ENCODE measurements at places on chromosomes 6 and 20.
A peak's percentile ranks its signal among the peaks of the same experiment; 100 is the strongest.

- DNase-seq = no peak
Measured at GRCh38 chr6:101276066-101276465, 117.4 kb upstream of the GRIK2 start.

DNA sequence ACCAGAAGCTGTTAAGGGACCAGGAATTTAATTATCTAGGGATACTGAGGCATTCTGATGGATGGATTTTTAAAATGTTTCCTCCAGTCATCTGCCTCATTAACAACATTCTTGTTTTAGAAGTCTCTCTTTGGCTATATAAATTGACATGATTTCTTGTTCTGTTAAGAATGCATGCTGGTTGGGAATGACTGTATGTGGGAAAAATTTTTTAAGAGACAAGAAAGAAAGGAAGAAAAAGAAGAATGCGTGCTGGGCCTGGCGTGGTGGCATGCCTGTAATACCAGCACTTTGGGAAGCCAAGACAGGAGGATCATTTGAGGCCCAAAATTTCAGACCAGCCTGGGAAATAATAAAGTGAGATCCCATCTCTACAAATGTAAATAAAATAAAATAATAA is 203.6 kb downstream of the GJA1 start:
- DNase-seq = no peak

DNA sequence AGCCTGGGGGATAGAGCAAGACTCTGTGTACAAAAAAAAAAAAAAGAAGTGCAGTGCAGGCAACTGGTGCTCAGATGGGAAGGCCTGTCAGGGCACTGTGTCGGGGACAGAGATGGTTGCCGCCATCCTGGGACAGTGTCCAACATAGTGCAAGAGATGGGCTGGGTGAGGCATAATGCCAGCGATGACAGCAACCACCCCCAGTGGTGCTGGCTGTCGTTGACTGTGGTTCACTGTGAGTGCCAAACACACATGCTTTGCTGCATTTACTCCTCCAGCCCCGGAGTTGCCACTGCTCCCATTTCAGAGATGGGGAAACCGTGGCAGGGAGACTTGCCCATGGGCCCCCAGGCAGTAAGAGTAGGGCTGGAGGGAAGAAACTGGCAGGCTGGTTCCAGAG is 5.2 kb upstream of the C20orf203 start:
- no peak for DNase-seq

DNA sequence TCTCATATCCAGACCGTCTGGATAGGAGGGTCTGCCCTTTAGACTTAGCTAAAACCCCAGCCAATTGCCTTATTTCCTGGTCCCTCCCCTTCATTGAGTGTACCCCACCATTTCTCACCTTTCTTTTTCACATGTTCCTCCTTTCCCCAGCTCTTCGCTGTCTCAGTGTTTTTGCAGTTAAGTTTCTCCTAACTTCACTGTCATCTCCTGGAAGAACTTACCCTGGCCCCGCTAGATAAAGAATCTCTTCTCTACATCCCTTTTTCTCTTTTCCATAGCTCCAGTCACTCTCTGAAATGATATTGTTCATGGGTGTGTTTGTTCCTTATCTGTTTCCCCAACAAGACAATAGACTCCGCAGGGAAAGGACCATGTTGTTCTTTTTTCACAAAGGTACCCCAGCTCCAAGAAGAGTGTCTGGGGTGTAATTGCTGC is 208.8 kb downstream of the TSHZ2 start:
- DNase-seq = no peak

DNA sequence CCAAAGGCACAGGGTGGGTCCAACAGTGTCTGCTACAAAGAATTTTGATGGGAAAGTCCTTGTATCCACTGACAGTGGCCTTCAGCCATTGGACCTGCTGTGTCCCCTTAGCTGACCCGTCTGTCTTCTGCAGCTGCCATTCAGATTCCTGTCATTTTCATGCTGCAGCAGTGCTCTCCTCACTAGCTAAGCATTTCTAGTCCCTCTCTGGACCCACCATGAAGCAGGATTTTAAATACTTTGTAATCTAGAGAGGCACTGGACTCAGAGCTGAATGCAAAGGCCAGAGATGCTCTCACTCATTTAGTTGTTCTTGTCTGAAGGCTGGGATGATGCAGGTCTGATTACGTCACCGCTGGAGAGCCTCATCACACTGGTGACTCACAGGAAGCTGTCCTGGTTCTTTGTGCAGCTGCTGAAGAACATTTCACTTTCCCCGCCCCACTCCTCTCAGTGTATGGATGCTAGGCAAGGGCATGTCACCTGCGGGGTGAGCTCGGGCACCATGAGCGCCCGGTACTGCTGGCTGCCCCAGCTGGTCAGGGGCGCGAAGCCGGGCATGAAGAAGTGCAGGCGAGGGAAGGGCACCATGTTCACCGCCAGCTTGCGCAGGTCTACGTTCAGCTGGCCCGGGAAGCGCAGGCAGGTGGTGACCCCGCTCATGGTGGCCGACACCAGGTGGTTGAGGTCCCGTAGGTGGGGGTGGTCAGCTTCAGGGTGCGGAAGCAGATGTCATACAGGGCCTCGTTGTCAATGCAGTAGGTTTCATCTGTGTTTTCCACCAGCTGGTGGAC is 19.4 kb upstream of the TUBB2A start:
- DNase-seq = peak; percentile 85

- no peak for DNase-seq
Measured at GRCh38 chr20:63518351-63518861, 2.2 kb upstream of the PPDPF start.

GRCh38 chr6:20211941-20212391 is 303 bp downstream of the MBOAT1 start:
- no peak for DNase-seq

DNA sequence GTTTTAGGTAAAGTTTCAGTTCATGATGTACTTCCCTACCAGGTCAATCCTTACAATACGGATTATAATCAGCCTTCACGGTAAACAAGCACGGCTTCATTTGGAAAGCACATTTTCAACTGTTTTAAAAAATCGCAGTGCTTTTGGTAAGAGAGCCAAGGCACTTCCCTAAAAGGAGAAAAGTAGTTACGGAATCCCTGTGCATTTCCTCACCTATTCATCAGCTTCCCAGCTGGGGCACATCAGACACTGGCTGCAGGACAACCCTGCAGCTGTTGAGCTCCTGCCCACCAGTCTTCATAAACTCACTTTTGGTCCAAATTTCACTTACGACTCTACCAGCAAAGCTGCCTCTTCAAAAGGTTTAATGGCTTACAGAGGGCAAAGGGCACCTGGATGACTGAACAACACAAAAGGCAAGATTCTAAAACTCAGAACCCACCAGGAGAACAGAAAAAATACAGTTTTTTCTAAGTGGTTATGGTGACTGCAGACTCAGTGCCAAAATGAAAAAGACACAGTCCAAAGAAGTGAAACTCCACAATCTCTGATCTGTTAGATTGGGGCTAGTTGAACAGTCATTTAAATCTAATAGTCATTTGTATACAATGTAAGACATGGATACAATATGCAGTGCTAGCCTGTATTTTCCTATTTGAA is 7.5 kb downstream of the SNX5 start:
- DNase-seq = no peak

DNA sequence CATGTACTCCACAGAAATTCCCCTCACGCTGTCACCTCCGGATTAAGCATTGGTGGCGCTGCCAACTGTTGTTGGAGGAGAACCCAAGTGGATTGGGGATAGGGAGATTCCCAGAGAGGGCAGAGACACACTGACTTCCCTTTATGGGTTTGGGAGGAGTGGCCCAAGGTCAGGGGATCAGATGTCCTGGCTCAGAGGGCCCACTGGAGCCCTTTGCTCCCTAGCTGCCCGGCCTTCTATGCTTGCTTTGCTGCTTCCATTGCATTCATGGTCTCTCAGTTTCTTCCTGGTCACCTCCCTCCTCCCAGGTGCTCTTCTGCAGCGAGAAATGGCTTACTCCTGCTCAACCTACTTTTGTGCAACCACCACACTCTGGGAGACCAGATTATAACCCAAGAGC is 14.3 kb downstream of the CUL9 start:
- DNase-seq = no peak

- DNase-seq = no peak
Measured at GRCh38 chr6:112690497-112691202, 343.5 kb downstream of the RFPL4B start.

DNA sequence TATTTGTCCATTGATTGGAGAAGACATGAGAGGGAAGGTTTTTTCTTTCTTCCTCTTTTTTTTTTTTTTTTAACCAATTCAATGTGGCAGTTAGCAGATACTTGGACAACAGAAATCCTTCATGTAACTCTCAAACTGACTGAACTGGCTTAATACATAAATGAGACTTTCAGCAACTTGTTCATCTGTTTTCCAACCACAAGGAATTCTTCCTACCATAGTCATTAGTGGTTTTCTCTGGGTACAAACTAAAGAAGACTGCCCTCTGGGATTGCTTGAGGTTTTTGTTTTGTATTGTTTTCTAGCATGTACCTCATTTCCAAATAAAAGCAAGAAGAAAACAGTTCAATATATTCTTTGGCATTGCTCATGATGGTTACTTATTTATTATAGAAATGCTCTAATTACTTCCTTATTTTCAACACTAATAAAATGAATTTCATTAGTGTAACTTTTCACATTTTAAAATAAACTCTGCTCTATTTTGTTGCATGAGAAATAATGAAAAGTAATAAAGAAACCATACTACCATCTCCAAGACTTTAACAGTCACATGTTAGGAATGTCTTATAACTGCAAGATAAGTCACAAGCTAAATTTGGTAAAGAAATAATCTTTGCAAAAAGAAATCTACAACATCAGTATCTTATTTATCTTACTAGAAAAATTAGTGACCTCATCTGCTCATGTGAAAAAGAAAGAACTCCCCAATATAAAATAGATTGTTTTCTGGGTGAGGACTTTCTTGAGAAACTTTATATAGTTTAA is 52.0 kb downstream of the ME1 start:
- peak; percentile 32 for DNase-seq

DNA sequence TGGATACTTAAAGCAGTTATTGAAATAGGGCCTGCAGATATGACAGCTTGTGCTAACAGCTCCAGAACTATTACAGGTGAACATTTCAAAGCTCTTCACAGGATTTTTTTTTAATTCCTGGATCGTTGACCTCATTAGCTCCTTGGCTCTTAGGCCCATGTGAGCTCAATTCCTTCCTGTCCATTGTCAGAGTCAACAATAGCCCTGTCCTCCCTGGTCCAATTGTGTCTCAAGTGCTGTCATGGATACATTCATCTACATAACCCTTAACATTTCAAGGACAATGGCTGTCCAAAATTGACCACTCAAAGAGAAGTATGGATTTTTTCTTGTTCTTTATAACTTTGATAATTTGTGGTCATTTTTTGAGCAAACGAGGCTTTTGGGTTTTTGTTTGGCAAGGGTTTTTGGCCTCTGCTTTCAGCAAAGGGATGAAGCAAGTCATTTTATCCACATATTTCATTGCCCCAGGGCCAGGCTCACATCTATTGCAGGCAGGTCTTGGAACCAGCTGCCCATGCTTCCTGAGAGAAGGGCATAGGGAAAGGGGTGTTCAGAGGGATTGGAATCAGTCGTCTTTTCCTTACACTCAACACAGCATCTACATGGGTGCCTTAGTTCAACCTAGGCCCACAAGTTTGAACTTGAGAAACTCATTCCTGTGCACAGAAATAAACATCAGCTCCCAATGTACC is 282.1 kb downstream of the TPBG start:
- DNase-seq = no peak

DNA sequence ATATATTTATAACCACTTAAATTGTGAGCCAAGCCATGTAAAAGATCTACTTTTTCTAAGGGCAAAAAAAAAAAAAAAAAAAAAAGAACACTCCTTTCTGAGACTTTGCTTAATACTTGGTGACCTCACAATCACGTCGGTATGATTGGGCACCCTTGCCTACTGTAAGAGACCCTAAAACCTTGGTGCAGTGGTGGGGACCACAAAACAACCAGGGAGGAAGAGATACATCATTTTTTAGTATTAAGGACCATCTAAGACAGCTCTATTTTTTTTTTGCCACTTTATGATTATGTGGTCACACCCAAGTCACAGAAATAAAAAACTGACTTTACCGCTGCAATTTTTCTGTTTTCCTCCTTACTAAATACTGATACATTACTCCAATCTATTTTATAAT is 22.9 kb downstream of the PRDM1 start:
- no peak for DNase-seq

DNA sequence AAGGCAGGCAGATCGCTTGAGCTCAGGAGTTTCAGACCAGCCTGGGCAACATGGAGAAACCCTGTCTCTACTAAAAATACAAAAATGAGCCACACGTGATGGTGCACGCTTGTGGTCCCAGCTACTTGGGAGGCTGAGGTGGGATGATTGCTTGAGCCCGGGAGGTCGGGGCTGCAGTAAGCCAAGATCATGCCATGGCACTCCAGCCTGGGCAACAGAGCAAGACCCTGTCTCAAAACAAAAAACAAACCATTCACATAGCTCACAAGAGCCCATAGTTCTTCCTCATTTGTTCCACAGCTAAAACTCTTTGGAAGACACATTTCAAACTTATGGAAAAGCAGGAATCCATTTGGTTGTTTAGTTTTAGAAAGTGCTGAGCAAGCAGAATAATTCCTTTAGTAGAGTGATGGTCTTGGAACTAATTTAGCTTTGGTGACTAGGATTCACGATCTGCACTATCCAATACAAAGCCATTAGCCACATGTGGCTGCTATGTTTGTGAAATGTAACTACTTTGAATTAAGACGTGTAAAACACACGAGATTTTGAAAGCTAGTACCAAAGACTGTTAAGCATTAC is 4.1 kb downstream of the ZNFX1 start:
- no peak for DNase-seq

GRCh38 chr6:130838250-130838860 is 11.1 kb downstream of the SMLR1 start:
- DNase-seq = no peak

- no peak for DNase-seq
Measured at GRCh38 chr6:68649669-68650068, 14.6 kb downstream of the ADGRB3 start.

- DNase-seq = no peak
Measured at GRCh38 chr6:107711412-107712236, 112.5 kb downstream of the SCML4 start.

- no peak for DNase-seq
Measured at GRCh38 chr6:169575821-169576220, 126.0 kb downstream of the WDR27 start.

DNA sequence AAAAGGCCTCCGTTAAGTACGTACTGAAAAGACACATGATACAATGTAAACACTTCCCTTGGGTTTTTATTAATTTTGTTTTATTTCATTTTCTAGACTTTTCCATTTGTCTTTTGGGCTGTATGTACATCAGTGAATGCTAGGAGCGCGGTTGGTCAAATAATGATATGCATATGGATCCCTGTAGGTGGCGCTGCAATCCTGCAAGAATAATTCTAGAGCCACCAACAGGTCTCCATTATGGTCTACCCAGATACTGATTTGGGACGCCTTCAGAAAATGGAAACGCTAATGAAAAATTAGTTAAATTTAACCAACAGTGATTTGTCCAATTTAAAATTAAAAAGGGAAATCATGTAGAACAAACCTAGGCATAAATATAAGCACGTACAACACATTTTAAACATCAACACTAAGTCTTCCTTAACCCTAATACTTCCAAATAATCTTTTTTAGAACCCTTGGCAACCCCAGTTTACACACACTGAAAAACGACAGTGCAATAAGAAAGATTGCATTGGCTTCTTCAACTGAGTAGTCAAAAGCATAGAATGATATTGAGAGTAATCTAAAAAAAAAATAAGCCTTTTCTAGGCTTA is 433.5 kb downstream of the RFPL4B start:
- peak; percentile 51 for DNase-seq

GRCh38 chr6:66226109-66226508 is 519.1 kb upstream of the EYS start:
- no peak for DNase-seq
